ENCODE measurements at places on chromosomes 1 and 21.

DNA sequence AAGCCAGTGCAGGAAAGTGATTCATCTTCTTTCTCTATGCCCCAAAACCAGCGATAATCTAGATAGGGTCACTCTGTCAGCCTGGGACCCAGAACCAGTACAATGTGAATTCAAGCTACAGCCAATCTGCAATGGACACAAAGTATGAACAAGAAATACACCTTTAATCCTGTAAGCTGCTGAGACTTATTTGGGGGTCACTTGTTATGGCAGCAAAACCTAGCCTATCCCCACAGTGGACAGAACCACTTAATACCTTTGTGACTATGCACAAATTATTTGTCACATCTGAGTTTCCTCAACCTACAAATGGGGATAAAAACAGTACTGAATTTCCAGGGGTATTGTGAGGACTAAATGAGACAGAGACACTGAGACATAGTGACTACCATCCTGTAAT, 50.0 kb downstream of the TMCO4 start:
- no peak for DNase-seq

DNA sequence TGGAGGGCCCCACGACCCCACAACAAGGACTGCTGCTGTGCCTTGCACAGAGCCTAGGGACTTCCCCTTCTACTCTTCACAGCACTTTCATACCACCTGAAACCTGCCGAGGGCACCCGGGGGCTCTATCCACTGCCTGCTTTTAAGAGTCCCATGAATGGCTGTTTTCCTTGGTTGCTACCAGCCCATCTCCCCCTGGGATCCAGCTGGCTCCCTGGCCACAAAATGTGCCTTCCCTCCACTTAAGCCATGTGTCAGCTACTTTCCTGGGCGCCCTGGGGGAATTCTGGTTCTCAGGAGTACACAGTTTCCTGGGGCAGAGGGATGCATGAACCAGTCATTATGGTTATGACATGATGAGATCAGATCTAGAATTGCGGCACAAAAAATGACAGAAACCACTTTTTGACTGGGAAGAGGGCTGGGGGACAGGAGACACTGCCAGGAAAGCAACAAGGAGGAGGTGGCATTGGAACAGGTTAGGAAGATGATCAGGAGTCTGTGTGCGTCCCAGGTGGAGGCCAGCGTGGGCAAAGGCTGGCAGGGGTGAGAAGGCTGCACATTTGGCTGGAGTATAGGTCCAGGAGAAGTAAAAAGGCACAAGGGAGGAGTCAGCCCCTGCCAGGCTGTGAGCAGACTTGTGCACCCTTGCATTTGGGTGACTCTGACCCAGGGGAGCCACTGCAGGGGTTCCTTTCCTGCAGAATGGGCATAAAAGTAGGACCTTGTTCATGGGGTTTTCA, 3.2 kb upstream of the TNFRSF8 start:
- no peak for DNase-seq

DNA sequence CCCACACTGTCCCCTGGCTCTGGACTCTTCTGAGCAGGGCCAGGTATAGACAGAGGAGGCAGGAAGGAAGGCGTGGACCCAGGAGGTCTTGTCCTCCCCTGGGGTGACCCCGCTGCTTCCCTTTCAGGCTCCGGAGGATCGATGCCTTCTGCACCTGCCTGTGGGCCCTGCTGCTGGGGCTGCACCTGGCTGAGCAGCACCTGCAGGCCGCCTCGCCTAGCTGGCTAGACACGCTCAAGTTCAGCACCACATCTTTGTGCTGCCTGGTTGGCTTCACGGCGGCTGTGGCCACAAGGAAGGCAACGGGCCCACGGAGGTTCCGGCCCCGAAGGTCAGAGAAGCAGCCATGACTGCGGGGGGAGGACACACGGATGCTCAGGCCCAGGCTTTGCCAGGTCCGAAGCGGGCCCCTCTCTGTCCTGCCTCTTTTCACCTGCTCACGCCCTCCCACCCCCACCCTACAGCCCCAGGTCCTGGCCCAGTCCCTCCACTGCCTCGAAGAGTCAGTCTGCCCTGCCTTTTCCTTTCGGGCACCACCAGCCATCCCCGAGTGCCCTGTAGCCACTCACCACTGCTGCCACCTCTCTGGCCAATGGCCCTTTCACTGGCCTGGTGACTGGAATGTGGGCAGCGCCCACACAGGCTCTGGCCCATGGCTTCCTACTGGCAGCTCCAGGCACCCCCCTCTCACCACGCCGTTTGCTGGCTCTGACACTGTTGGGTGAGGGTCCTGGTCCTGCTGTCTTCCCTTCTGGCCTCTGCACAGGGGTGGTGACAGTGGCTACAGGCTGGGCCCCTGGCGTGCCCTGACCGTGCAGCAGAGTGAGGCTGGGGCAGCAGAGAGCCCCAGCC, 13.5 kb downstream of the TMEM201 start:
- no peak for DNase-seq

DNA sequence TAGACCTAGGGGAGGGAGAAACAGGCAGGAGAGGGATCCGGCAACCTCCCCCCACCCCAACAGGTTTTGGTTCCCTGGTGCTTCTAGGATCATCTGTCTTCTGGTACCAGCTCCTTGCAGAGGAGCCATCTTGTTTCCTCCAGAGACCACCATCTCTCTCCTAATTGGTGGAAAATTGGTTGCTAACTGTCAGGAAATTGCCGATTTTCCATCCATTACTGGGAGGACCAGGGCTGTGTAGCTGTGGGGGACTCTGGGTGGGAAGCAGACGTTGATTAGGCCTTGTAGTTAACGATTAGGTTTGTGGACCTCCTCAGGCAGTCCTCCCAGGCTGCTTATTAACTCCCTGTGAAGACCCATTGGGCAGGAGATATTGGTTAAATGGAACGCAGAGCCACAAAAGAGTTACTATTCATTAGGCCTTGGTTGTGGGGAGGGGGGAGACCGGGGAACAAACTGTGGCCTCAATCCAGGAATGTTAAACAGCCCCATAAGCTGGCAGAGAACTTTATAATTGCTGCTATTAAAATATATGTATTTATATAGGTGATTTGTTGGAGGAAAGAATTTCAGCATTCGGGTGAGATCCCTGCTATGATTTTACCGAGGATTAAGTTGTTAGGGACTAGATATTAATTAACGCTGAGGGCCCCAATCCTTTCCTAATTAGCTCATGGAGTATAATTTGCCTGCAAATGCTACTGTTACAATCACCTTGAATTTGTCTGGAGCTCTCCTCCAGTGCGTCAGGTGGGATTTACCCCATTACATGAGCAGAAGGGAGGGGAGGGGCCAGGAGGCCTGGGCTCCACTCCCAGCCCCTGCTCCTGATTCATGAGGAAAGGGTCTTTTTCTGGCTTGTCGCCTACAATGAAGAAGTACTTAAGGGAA, 61.2 kb upstream of the TRABD2B start:
- no peak for DNase-seq

GRCh38 chr1:53046930-53047329, 15.1 kb upstream of the PODN start:
- DNase-seq: no peak

DNA sequence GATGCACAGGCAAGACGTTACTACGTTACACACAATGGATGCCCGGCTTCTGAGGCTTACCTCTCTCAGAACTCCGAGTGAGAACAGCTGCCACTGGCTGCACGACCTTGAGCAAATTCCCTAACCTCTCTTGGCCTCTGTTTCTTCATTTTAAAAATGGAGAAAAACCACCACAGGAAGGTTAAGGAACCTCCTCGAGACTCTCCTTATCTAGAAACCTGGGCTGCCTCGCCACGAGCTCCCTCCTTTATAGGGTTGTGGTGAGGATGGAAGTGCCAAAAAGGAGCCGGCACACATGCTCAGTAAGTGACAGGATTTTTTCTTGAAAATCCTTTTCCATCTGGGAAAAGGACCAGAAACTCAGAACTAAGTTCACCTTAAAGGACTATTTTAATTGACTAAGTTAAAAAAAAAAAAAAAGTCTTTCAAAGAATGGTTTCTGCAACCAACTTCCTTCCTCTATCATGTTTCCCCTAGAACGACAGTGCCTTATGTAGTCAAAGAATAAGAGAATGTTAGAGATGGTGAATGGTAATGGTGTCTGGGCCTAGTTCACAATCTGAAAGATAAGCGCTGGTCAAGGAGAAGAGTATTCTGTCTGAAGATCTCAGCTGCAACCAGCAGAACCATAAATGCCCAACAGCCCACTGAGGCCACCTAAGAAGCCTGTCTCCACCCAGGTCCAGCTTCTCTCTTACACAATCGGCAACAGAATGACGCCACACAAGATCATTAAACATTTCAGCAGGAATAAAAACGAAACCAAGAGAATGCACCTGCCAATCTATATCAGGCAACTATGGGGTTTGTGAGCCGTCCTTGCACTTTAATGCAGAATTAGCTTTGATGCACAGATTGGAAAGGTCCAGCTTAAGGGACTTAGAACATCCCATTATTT, 64.9 kb downstream of the SLC45A1 start:
- DNase-seq: no peak

DNA sequence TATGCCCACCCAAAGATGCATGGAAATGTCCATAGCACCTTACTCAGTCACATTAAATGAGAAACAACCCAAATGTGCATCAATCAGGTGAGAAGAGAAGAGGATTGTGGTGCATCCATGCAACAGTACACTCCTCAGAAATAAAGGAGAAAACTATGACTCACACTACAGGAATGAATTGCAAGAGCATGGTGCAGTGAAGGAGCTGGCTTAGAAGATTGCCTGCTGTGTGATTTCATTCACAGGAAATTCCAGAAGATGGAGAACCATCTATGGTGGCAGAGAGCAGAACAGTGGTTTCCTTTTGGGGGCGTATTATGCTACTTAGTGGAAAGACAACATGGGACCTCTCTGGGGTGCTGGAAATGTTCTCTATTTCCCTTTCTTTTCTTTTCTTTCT, 278.6 kb upstream of the AJAP1 start:
- no peak for DNase-seq

DNA sequence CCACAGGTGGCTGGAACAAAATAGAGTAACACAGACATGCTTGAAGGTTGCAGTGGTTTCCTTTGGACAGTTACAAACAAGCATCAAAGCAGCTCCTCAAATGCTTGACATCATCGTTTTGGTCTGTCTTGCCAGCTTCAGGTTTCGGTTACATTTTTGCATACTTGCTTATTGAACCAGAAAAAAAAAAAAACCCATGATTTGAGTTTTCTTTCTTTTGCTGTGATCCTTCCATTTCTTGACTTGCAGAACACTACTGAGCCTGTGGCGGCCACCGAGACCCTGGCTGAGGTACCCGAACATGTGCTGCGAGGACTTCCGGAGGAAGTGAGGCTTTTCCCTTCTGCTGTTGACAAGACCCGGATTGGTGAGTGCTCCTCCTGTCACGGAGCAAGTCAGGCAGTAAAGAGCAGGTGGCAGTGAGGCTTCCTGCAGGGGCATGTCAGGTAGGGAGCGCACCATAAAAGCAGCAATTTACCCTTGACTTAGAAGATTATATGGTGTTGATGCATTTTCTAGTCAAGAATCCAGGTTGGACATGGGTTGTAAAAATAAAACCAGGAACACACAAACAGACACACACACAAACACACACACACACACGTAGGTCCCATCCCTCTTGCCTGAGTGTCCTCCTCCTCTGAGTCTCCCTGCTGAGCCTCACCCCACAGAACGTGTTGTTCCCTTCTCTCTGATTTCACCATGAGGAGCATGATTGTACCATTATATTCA, 30.9 kb downstream of the PRDM2 start:
- no peak for DNase-seq

GRCh38 chr1:115558275-115558674, 83.5 kb upstream of the VANGL1 start:
- no peak for DNase-seq

DNA sequence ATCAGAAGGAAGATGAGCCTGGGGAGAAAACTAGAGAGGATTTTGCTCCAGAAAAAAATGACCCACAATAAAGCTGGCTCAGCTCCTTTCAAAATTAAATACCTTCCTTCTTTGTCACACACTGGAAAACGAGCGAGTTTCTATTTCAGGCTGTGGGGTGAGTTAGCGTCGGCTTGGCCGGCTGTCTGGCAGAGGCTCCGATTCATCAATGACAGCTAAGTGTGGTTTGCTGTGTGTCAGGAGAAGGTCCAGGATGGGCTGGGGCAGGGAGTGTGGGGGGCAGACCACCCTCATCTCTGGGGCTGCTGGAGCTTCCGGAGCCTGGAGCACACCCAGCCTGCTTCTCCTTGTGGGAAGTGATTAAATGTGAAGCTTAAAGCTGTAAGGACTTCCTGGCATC, 120.2 kb downstream of the ETS2 start:
- no peak for DNase-seq

- no peak for DNase-seq
Observed at GRCh38 chr1:78319603-78320002, 171.2 kb upstream of the PTGFR start.

- DNase-seq: no peak
Observed at GRCh38 chr1:94095744-94096469, 25.0 kb downstream of the ABCA4 start.

DNA sequence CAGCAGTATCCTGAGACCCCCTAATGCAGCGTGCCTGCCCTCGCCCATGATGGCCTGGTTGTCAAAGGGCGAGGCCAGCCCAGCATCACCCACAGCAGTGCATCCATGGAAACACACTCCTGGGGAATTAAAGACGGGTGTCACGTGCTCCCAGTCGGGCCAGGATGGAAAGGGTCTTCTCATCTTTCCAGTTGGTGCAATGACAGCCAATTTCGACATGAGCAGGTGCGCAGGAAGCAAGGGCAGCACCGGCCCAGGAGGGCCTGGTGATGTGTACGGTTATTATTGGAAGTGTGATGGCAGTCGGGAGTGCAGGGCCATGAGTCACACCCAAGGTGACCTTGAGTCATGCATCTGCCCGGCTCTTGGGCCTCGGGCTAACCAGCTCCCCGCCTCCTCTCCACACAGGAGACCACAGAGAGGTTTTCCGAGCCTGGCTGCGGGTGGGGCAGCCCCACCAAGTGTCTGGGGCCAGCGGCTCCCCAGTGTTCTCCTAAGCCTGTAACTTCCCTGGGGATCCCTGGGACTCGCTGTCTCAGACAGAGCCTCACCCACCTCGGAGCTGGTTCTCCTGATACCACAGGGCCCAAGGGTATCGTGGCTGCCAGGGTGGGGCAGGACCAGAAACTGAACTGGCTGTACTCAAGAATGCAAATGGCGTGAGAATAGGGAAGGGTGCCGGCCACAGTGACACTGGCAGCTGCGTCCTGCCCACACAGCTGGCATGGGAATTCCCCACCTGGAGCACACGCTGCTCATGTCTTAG, 119.8 kb downstream of the SIK1 start:
- no peak for DNase-seq

DNA sequence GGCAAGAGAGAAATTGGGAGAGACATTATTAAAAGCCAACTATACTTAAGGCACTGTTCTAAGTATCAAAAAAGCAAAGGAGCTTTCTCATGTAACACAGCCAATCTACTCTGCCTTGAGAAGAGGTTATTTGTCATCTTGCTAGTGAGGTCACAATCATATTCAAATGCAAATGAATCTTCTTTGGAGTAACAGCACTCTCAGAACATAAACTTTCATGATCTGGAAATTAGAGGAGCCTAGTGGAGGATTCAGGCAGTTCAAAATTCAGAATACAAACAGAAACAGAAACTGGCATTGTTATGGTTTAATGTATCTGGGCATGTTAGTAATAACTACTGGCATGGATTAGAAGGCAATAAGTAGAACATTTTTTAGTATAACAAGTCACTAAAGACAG, 57.4 kb downstream of the ARID4B start:
- peak; percentile 67 for DNase-seq

- no peak for DNase-seq
Observed at GRCh38 chr1:21308330-21308729, 18.1 kb upstream of the ECE1 start.

Data from GM23338 (cell line).